Effector CD4-positive, alpha-beta T cell (primary cell): ENCODE measurements at places on chromosomes 12 and 14.

DNA sequence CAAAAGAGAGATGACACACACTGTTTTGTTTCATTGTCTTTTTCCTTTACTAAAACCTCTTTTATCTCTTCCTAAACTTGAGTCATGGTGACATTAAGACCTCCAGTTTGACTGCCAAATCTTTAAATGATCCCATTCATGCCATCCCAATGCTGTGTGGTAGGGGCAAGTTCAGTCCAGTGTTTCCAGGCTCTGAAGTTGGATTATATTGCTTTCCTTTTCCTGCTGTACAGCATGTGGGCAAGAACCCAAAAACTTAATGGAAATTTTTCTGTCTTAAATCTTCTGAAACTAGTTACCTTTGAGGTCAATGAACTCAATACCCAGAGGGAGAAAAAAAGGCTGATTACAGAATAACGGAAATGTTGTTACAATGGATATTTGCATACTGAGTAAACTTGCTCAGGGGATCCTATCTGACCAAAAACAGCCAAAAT, 187.1 kb upstream of the FAR2 start:
- DNase-seq, result no peak

DNA sequence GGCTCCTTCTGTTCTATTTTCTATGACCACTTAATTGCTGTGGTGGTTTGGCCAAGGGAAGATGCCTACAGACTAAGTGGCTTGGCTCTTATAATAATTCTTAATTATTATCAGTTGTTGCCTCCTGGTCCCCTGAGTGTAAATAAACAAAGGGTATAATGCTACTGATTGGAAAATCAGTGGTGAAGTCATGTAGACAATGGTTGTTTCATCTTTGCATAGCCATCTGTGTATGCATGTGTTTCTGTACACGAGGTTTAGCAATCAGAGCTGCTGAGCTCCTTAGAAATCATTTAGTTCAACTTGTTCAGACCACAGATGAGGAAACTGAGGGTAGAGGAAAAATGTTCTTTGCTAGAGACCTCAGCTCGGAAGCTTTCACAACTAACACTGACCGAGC, 152.2 kb downstream of the STXBP6 start:
- DNase-seq, result no peak

- no peak for DNase-seq
These were observed 38.8 kb downstream of the FAM222A start for GRCh38 chr12:109752117-109753053.

DNA sequence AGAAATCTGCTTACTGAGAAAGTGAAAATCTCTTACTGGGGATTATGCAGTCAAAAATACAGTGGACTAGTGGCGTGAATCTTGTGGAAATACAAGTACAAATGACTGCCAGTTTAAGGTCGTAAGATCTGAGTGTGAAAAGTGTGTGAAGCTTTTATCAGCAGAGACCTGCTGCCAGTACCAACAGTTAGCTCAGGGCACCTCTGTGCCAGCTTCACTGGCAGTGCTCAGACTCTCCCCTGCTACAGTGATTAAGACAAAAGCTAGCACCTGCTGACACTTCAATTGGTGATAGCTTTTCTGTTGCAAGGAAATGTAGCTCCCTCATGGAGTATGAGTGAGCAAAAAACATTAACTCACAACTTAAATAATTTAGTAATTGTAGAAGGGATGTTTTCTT, 185.1 kb downstream of the ANO6 start:
- no peak for DNase-seq

DNA sequence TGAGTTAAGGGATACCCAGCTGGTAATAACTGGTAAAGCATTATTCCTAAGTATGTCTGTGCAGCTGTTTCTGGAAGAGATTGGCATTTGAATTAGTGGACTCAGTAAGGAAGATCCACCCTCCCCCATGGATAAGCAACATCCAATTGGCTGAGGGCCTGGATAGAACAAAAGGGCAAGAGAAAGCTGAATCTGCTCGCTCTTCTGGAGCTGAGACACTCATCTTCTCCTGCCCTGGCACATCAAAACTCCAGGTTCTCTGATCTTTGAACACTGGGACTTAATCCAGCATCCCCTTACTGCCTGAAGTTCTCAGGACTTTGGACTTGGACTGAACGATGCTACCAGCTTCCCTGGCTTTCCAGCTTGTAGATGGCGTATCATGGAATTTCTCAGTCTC, 63.1 kb upstream of the CNOT2 start:
- DNase-seq, result no peak

DNA sequence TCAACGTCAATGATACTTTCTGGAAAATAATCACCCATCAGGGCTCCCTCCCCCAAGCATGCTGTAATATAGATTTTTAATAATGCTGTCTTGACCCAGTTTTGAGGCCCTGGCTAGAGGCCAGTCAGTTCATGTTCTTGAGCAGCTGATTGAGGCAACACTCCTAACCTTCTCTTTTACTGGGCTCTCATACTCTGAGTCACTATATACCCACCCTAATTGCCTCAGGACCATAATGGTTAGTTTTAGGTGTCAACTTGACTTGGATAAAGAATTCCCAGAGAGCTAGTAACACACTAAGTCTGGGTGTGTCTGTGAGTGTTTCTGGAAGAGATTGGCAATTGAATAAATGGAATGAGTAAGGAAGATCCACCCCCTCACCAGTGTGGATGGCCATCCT, 527.0 kb upstream of the ATP2B1 start:
- DNase-seq, result no peak

- no peak for DNase-seq
These were observed 4.3 kb downstream of the KHNYN start for GRCh38 chr14:24434036-24434435.

- DNase-seq, result no peak
These were observed 593.0 kb downstream of the SOX5 start for GRCh38 chr12:23356440-23356839.

DNA sequence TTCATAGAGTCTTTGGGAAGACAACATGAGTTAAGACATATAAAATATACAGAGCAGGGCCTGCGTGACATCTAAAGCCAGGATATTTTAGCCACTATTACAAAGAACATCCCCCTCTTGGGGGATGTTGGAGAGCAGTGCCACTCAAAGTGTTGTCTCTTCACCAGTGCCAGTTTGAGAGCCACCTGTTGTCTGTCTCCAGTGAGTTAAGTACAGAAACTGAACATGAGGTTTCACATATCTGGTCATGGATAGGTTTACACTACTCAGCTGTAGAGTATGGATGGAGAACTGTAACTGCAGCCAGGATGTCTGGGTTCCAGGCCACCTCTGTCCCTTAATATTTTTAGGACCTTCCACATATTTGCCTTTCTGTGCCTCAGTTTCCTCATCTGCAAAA, 39.1 kb downstream of the RNFT2 start:
- no peak for DNase-seq

DNA sequence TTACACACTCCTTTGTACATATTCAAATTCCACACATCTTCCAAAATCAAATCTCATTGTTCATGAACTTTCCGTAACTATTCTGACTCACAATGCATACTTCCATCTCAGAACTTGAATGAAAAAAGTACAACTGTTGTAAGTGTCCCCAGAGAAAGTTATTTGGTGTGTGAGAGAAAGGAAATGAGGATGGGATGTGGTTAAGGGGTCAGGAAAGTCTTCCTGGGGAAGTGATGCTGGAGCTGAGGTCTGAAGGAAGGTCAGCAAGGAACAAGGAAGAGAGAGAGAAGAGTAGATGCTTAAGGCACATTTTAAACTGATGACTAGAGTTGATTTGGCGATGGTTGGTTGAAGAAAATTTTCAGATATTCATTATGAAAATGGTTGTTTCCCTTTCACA, 340.0 kb upstream of the STXBP6 start:
- no peak for DNase-seq

DNA sequence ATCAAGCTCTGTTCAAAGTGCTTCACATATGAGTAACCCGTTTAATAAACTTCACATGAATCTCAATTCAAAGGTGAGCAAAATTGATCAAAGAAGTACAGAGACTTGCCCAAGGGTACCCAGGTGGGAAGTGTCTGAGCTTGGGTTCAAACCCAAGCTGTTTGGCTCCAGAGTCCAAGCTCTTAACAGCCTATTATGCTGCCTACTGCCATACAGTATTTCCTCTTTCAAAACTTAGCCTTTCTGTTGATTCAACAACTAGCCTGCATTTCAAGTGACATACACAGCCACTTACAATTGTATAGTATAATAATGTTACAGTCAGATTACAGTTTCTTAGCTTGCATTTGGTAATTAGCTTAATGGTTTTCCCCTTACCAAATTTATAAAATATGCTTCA, 29.7 kb downstream of the FRMD6 start:
- no peak for DNase-seq

DNA sequence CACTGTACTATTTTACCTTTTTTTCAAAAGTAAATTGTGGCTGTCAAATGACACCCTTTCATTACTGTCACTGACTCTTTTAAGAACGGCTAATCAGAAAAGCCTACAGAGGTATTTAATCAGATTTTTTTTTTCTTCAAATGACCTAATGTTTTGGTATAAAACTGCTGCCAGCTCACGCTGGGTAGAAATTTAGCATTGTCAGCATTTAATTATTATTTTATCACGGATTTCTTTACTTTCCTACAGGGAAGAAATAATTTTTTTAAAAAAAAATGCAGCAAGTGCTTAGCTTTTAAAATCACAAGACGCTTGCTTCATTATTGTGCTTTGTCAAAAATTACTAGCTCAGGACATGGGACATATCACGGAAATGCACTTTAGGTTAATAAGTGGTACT, 149.1 kb upstream of the FOXN3 start:
- DNase-seq, result no peak

- no peak for DNase-seq
These were observed 22.7 kb upstream of the TEX22 start for GRCh38 chr14:105375635-105376057.

DNA sequence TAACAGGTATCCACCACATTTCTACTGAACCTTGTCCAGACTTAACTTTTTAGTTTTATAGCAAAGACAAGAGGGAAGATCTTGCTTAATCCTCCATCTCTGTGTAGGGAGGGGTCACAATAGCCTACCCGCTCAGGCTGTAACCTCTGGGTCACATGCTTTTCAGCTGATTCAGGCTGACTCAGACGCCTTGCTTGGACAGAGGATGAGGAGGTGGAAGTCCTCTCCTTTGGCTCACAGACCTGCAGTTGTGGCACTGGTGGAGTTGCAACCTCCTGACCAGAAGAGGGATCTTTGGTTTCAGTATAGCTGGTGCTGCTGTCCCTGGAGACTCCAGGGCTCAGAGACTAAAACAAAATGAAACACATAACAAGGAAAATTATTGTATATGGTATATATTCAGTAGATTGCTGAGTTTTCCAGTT, 16.2 kb downstream of the ACIN1 start:
- no peak for DNase-seq

- DNase-seq, result no peak
These were observed 230.2 kb upstream of the DIO3 start for GRCh38 chr14:101331141-101331525.

- DNase-seq, result no peak
These were observed 51.2 kb downstream of the PPFIBP1 start for GRCh38 chr12:27575090-27575761.

- DNase-seq, result no peak
These were observed 52.2 kb upstream of the ANO2 start for GRCh38 chr12:5997260-5997659.
